ENCODE measurements at places on chromosomes 13 and 19.

DNA sequence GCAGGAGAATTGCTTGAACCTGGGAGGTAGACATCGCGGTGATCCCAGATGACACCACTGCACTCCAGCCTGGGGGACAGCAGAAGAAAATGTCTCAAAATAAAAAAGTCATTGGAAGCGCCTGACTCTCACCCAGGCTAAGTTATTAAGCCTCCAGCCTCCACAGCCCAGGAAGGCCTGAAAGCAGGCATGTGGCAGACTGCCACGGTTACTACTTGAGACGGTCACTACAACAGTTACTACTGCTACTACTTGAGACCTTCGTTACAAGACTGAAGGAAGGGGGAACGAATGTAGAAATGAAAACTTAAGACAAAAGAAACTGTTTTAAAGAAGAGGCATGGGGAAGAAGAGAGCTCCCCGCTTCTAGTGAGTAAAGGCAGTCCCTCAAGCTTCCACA lies 9.6 kb downstream of the PRR22 start:
- DNase-seq: no peak

DNA sequence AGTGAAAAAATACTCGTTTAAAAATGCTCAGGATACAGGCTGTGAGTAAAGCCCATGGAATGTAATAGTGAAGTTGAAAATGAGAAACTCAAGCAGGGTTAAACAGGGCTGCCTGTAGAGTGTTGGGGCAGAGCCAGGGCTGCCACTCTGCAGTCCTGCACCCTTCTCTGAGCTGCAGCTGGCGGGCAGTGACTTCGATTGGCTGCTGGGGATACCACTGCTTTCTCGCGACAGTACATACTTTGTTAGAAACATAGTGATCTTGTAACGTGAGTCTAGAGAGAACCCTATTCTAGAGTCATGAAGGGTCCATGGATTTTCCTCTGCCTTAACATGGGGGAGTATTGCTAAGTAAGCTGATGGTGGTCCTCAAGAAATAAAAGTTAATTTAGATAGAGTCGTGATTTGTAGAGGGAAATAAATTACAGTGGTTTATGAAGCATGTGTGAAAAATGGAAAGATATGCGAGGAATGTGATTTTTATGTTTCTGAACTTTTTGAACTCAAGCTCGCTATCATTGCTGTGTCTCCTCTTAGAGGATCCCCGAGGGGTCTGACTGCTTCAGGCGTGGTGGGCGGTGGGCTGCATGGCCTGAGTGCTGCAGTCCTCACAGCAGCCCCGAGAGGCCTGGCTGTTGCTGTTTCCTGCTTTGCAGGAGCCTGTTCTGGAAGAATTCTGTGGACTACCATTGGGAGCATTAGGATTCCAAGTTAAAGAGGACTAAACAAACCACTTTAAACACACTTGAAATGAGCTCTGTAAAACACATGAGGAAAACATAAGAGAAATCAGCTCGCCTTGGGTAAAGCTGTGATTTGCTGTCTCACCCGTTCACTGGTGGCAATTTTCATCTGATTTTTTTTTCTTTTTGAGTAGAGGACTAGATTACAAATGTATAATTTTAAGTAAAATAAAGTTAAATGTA lies 95.7 kb downstream of the ARHGEF7 start:
- peak; percentile 50 for DNase-seq

DNA sequence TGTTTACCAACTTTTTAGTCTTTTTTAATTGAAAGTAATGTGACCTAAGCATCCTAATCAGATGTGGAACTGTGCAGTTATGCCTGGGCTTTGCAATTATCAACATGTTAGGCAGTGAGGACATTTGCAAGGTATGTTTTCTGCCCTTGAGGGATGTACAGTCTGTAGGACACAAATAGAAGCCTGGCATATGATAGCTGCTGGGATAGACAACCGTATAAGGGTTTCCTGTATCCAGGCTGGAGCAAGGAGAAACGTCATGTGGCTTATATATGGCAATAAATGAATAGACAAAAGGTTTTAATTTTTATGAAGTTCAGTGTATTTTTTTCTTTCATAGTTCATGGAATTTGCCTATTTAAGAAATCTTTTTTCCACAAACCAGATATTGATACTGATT lies 2.0 kb upstream of the VPS36 start:
- no peak for DNase-seq

GRCh38 chr13:112874751-112875300 lies 94.2 kb upstream of the MCF2L start:
- DNase-seq: no peak

DNA sequence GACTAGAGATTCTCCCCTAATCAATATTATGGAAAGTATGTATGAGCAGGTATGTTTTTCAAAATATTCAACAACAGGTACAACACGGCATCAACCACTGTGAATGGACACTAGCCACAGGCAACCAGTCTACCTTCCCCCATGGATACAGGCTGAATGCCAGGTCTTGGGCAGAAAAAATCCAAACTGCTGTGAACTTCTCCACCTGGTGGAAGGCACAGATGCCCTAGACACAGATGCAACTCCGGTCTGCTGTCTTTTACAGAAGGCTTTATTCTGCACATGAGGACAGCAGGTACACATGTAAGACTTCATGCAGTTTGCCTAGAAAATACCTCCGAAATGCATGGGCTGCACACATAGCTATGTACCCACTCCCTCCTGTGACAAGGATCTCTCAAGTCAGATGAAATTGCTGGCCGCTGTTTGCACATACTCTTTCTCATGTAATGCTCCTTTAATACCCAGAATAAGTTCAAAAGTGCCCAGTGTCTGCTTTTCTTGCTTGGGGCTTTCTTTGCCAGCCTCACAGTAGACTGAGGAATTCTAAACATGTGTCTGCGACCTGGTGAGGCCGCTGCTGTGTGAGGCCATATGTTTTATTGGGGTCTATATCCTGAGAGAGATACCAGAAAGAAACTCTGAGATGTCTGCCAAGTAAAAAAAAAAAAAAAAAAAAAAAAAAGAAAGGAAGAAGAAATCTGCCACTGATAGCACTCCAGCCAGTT lies 325.9 kb downstream of the FOXO1 start:
- no peak for DNase-seq

- DNase-seq: no peak
These were observed 2.0 kb downstream of the COL5A3 start for GRCh38 chr19:10008184-10008765.

DNA sequence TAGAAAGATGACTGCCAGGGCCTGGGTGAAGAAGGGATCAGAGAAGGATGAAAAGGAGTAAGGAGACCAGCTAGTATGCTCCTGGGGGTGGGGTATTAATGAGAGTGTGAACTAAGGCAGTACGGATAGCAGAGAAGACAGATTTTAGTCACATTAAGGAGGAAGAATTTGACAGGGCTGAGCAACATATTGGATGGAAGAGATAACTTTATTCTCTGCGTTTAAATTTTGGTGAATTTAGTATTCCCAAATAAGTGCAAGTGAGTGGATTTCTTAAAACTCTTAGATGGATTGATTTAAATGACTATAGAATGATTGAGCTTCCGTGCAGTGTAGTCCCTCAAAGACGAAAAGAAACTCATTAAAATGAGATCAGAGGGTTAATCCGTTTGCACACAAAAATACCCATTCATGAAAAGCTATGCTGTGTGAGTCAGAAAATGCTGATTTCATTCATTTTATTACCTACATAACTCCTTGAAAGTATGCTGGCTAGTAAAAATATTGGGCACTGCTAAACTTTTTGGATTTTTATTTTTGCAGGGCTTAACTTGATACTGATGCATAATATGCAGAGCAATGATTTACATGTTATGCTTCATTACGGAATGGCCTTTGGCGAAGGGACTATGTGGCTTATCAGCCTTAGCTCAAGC lies 54.1 kb downstream of the WDFY2 start:
- peak; percentile 62 for DNase-seq

DNA sequence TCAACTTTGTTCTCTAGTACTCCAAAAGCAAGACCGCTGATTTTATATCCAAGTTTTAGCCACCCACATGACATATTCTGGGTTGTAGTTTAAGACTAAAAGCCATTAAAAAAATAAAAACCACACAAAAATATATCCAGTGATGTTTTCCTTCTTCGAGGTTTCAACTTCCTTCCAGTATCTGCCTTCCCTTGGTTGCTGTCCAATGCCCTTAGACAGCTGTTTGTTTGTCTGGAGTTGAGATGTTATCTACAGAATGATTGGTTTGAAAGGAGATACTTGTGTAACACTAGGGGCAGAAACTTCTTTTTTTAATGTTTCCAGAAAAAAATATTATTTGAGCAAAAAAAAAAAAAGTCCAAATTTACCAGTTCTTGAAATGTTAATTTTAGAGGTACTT lies 591.5 kb upstream of the PCDH9 start:
- no peak for DNase-seq

GRCh38 chr13:94646904-94647303 lies 45.2 kb downstream of the GPR180 start:
- DNase-seq: no peak

DNA sequence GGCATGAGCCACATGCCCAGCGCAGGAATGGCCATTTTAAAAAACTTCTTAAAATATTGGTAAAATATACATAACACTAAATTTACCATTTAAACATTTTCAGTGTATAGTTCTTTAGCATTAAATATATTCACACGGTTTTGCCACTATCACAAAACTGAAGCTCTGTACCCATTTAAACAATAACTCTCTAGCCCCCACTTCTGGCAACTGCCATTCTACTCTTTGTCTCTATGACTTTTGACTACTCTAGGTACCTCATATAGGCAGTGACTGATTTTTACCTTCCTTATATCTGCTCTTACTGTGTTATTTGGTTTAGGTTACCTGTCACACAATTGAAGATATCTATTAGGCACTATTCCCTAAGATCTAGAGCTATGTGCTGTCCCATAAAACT lies 2.3 kb upstream of the KBTBD7 start:
- DNase-seq: no peak

GRCh38 chr19:13015361-13016223 lies 20.3 kb downstream of the NFIX start:
- DNase-seq: peak; percentile 64

DNA sequence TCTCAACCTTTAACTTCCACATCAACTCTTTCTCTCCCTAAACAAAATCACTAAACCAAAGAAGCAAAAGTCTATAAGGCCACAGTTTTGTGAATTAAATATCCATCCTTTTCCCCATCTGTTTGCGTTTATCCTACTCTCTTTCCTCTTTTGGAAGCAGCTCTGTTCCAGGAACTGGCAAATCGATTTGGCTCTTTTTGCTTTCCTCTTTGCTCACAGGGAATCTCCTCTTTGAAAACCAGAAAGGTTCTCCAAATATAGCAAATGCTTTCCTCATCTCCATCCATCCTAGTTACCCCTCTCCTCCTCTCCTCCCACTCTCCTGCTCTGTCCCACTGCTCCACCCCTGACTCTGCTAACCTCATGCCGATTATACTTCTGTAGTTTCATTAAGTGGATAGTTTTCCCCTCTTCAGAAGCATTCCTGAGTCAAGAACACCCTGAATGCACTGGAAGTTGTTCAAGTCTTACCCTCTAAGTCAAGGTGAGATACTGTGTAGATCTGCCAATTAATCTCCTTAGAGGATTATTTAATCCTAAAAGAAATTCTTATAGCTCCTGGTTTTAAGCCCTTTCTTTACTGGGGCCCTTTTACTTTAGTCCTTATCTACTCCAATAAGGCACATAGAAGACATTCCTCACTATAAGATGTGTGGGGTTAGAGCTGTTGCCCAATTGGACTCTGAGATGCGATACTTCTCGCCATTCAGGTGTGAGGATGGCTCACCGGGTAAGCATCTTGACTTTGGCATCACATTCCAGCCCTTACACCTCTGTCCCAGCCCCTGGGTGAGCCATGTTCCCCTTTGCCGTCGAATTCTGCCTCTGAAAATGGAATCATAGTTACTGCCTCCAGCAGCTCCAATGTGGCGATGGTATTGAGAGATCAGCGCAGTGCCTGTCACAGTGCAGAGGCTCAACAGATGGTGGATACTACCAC lies 67.6 kb downstream of the COL4A2 start:
- no peak for DNase-seq

GRCh38 chr19:29963576-29963975 lies 21.5 kb downstream of the URI1 start:
- DNase-seq: no peak

DNA sequence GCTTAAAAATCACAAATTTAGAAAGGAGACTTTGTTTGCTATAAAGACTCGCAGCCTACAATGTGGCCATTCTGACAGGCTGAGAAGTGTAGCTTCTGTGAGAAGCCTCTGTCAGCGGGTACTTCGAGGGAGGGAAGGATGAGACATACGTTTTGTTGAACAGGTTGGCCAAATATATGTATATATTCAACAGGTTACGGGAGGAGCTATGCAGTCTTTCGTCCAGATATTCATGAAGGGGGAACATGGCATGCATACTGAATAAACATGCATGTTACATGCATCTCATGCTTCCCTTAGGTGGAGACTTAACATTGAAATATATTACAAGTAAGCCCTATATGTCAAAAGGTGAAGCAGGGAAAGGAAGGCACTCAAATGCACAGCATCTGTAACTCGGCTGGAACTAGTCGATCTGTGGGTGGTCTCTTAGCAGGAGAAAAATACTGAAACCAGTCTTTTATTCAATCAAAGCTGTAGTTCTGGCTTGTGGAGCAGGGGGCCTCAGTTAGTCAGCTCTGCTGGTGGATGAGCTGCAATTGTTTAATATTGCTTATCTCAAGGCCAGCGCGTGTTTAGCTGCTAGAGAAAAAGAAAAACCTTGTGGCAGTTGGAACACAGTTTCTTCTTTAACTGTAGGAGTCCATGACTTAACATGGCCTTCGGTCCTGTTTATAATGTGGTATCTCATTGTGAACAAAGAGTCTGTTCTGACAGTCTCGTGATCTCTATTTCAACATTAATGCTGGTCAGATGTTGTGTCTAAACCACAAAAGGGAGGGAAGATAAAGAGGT lies 94.3 kb downstream of the FAM216B start:
- DNase-seq: peak; percentile 61

- no peak for DNase-seq
These were observed 13.5 kb downstream of the ARRDC5 start for GRCh38 chr19:4889034-4889815.

DNA sequence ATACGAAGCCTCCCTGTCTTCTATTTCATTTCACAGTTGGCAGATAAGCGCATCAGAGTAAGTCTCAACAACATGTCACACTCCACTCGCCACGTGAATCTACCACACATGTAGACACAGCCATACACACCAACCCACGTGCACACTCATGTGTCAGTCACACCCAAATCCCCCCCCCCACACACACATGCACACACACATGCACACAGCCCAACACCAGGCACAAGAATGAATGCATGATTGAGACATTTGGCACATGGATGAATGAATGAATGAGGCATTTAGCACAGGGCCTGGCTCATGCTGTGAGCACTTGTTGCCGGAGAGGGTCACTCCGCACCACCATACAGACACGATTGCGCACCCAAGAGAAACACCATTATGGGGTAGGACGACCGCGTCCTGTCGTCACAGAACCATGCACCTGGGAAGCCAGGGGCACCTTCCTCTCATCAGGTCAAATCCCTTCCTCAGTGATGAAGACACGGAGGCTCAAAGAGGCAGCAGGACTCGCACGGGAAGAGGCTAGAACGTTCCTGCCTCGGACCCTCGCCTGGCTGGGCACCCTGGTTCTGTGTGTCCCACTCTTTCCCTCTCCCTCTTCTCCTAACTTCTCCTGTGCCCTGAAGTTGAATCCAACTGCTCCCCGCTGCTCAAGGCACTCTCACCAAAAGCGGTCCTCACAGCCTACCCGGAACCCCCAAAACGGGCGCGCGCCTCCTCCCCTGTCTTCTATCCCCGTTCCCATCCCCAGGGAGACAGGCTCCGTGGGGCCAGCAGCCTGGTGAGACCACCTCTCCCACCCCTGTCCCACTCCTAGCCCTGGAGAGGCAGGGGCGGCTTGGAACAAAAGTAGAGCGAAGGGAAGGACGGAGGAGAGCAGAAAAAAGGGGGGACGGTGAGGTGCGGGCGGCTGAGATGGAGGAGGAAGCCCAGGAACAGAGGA lies 1.3 kb downstream of the MEIS3 start:
- DNase-seq: peak; percentile 43

GRCh38 chr13:26560456-26560855 lies 3.0 kb downstream of the WASF3 start:
- DNase-seq: no peak

All from eye (tissue), 1 donor.